Activated CD4-positive, alpha-beta T cell treated with anti-CD3 and anti-CD28 coated beads for 4 hours (primary cell): ENCODE measurements at places on chromosomes 1 and 21.

- peak; percentile 80 for DNase-seq
Measured at GRCh38 chr1:161153682-161154337, at the start of gene UFC1. TSS of gene UFC1 (plus strand) at chr1:161153978. CDS start at chr1:161153998, 20 bp downstream.

DNA sequence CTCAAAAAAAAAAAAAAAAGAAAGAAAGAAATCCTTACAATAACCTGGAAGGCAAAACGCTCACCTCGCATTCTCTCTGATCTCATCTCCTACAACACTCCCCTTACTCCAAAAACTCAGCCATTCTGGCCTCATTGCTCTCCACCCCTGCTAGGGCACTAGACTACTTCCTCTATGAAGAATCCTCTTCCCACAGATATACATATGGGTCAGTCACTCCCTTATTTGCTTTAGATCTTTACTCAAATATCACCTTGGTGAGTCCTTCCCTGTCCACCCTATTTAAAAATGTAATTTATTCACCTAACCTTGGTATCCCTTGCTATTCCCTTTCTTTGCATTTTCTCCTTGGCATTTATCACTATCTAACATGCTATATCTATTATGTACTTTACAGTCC, 24.6 kb upstream of the KIF1B start:
- DNase-seq: no peak

DNA sequence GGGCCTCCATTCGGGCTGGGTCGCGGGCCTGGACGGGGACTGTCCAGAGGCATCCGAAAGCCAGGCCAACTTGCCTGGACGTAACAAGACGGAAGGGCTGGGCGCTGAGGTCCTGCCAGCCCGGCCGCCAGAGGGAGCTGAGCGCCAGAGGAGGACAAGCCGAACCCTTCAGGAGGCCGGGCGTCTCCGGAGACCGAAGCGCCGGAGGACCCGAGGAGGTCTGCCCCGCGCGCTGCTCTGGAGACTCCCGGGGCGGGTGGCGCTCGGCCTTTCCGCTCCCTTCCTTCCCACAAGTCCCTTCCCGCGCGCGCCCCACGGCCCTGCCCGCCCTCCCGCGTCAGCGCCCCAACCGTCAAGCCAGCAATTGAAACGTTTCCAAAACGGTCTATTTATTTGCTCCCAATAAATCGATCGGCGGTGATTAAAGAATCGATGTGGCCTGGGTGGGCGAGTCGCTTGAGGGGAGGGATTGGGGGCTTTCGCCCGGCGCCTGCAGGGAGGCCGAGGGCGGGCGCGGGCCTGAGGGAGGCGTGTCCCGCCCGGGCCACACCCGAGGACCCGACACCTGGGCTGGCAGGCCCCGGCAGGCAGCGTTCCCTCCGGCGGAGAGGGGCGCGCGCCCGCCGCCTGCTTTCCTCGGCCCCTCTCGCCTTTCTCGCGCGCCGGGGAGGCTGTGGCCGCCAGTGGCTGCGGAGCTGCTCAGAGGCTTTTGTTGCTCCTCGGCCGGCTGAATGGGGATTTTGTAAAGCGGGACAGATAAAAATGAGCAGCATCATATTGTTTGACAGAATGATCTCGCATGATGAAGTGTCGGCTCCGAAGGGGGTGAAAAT, 5.2 kb upstream of the FOXD3 start:
- DNase-seq: peak; percentile 39

DNA sequence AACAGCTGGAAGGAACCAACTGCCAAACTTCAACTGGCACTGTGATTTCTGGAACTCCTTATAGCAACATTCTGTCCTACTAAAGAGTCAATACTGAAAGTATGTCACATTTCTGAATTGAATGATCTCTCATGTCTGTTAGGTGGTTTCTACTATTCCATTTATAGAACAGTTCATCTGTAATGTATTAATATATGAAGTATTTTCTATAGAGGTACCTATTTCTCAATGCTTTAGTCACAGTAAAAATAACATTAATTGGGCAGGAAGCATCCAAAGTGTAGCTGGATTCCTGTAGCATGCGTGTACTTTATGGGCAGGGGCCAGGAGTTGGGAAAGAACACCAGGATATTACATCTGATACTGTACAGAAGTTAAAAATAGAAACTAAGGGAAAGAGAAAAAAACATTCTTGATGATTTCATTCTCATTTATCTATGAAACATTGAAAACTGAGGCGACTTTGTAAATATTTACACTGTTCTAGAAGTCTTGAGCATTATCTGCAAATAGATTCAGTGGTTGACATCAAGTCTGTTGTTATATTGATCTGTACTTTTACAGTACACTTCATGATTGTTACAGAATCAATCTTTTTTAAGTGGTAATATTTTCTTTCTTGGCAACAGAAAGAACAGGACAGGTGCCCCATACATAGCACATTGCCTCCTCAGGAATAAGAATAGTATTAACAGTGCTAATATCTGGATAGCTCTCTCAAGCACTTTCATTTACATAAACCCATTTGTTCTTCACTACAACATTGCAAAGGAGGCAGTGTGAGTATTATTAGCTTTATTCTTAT, 6.2 kb upstream of the ZNF281 start:
- DNase-seq: no peak

GRCh38 chr1:17531682-17532487, 7.6 kb upstream of the ARHGEF10L start:
- no peak for DNase-seq

DNA sequence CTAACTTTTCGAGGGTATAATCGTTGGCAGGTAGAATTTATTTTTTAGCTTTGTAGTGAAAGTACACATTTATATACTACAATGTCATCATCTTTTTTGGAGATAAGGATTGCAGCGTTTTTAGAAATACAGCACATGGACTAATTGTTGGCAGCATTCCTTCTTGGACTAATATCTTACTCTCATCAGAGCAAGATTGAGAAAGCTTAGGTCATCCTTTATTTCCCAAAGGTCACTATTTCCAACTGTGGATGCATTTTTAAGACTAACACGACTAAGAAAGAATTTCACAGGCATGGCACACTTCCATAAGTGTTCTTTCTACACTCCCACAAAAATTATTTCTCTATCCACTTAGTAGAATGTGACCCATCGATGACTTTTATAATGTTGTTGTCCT, 732.3 kb downstream of the NCAM2 start:
- DNase-seq: no peak

DNA sequence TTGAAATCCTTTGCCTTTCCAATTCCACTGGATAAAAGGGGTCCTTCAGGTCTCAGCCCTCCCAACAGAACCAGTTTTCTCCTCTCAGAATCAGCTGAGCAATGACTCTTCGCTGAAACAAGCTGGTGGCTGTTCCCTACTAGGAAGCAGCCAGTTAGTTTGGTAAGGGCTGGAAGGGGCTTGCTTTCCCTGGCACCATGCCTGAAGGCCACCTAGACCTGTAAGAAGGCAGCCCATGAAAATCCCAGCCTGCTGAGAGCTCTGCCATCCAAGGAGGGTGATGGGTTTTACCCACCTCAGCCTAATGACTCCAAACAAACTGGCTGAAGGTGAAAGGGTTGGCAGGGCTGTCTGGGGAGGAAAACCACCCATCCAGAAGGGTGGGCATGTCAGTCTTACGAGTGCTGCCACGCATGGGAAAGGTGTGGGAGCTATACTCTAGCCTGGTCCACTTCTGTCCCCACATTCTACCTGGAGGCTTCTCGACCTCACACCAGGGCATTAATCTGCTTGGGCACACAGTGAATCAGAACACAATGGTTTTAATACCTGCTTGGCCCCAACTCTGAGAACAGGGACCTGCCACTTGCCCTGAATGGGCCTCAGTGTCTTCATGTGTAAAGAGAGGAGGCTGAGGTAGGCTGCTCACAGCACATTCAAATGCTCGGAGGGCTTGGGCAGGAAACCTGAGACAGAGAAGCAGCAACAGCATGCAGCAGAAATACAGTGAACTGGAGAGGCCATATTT, 53.0 kb downstream of the CD46 start:
- DNase-seq: no peak

- DNase-seq: no peak
Measured at GRCh38 chr1:212613440-212614335, 5.1 kb downstream of the ATF3 start.

GRCh38 chr1:23574265-23574754, 15.0 kb upstream of the ID3 start:
- DNase-seq: no peak

GRCh38 chr1:116521186-116521585, 49.6 kb downstream of the CD58 start:
- no peak for DNase-seq

- DNase-seq: no peak
Measured at GRCh38 chr1:75618382-75618781, 7.5 kb upstream of the SLC44A5 start.

- DNase-seq: no peak
Measured at GRCh38 chr1:159935305-159935704, 10.0 kb upstream of the TAGLN2 start.

DNA sequence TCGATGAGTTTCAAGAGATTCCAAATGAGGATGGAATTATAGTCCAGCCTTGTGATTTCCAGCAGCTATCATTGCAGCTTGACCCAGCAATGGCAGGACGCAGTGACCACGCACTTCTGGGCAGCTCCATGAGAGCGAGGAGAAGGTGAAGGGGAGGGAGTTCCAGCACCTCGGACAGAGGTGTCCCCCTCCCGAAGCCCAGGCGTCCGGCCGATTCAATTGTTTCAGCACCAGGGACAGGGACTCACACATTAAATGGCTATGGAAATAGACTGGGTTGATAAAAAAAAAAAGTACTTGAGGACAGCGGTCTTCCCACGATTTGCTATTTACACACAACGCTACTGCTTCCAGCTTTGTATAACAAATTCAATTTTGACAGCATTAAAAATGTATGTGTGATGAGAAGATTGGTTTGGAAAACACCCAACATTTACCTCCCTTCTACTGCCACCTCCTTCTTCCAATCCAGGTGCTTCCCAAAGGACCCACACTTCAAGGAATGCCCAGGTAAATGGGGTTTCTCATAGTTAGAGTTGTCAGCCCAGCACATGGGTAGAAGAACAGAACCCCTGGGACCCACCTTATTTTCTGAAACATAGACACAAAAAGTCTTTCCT, 71.8 kb downstream of the DISP3 start:
- DNase-seq: no peak

DNA sequence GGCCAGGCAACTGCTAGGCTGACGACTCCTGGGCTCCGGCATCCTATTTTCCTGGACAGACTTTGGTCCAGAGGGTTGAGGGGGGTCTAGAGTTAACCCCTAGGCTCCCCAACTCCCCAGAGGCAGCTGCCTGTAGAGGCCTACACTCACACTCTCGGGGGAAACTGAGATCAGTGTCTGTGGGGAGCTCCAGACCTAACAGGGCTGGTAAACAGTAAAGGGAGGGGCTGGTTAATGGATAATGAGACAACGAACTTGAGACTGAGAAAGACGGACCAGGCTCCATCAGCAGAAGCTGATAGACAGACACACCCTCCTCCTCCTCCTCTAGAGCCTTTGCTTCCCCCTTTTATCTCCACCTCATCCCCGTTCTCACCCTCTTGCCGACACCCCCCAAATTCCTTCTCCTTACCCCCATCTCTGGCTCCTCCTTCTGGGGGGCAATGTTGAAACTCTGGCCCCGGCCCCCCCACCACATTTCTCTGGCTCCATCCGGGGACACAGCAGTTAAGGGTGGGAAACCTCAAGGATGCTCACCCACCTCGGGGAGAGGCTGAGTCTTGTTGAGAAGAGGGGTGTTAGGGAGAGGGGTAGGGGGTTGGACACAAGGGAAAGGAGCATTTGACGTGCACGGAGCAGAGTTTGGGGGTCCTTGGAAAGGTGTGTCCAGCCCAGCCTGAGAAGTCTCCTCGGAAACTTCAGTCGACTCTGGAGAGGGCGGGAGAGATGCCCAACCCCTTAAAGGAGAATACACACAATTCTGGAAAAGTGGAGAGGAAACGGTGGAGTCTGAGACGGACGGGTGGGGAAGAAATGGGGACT, at the start of gene MTMR11:
TSS of gene MTMR11 (minus strand) at position 710 of the 822 bp plus-strand sequence. CDS start at position 478, 232 bp downstream.
- DNase-seq: no peak

- peak; percentile 71 for DNase-seq
Measured at GRCh38 chr1:23743287-23744152, at the start of gene ELOA. TSS of gene ELOA (plus strand) at chr1:23743471. CDS start at chr1:23743504, 33 bp downstream.

DNA sequence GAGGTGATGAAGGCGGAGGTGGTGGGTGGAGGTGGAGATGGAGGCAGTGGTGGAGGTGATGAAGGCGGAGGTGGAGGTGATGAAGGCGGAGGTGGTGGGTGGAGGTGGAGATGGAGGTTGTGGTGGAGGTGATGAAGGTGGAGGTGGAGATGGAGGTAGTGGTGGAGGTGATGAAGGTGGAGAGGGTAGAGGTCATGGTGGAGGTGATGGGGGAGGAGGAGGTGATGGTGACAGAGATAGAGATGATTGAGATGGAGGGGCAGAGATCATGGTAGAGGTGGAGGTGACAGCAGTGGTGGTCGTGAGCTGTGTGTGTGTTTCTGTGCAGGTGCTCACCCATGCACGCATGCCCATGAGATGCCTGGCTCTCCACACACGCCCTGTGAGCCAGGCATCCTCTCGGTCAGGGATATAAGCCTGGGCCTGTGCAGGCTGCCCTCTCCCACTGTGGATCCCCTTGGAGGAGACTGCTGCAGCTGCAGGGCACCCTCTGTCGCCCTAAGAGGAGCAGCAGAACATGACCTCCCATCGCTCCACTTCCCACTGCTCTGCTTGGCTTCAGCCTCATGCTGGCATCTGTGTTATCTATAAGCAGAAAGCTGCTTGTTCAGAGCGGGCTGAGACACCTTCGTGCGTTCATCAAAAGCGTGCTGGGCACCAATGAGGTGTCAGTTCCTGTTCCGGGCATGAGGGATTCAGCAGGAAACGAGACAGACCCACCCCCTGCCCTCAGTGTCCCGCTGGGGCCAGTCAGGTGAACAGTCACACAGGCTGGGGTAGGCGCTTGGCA, 20.5 kb upstream of the NPHP4 start:
- no peak for DNase-seq

GRCh38 chr1:55053265-55053954, 14.1 kb downstream of the PCSK9 start:
- no peak for DNase-seq

- DNase-seq: no peak
Measured at GRCh38 chr1:216804111-216804510, 80.9 kb upstream of the ESRRG start.

- DNase-seq: no peak
Measured at GRCh38 chr21:25938658-25939395, 204.1 kb downstream of the GABPA start.

- DNase-seq: no peak
Measured at GRCh38 chr1:172360511-172360910, 60.0 kb upstream of the C1orf105 start.

DNA sequence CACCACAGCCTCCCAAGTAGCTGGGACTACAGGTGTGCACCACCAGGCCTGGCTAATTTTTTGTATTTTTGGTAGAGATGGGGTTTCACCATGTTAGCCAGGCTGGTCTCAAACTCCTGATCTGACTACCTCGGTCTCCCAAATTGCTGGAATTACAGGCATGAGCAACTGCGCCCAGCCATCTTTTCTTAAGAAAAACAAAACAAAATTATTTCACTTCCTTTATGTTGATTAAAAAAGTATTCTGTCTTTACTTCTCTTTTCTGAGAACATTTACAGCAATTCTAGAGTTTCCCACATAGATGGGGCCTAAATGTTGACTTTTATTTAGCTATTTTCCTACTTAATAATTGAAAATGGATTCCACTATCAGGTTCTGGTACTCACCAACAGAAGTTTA, 17.3 kb upstream of the TMEM183A start:
- DNase-seq: no peak
